B cell (primary cell): ENCODE measurements at places on chromosomes 4 and X. TPM values are rescaled to one million over a fixed set of nuclear protein-coding genes. Genes with fewer than 3 reads are reported as not detected.

Gene TFE3
- 38.9 and 42.1 TPM in 2 replicates for total RNA-seq

Gene CASK
- 50.4 and 60.4 TPM in 2 replicates for total RNA-seq

Gene BMX
- total RNA-seq: not detected in 2 replicates

Gene CXCL1
- not detected in 2 replicates for total RNA-seq

DNA sequence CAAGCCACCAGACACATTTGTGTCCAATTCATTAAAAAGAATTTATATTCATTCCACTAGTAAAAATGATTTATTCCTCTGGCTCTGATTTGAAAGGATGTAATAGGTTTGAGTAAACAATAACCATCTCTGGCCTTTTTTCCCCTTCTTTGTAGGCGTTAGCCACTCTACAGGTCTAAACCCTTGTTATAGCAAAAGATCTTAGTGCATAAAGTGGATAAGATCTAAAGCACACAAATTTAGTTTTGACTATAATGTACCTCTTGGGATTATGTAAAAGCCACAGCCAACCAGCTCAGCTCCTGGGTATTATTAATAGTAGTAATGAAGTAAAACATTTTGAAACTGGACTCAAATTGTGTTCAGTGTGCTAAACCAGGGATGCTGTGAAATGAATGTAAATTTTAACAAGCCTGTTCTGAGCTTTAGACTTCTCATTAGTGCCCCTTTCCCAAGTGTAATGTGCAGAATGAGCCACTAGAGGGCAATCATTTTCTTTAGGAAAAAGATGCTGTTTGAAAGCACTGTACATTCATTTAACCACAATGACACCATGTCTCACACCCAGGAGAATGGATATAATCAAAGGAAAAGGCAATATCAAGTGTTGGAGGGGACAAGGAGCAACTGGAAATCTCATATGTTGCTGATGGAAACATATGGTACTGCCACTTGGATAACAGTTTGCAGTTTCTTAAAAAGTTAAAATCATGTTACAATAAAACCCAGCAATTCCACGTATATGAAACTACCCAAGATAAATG is 69.7 kb downstream of the KLHL8 start:
- DNase-seq: peak; percentile 76

DNA sequence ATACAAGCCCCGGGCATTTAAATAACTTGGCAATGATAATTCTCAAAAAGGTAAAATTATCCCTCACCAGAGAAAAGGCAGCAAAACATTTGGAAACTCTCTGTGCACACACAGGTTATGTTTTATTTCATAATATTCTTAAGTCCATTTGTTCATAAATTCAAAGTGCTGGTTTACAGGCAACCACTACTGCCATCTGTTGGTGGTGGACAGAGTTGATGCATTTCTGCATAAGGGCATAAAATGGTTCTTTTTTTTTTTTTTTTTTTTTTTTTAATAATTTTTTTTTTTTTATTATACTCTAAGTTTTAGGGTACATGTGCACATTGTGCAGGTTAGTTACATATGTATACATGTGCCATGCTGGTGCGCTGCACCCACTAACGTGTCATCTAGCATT is 31.5 kb upstream of the IL21 start:
- DNase-seq: no peak

- DNase-seq: no peak
These were observed 641.4 kb downstream of the ZNF674 start for GRCh38 chrX:45903781-45904201.

DNA sequence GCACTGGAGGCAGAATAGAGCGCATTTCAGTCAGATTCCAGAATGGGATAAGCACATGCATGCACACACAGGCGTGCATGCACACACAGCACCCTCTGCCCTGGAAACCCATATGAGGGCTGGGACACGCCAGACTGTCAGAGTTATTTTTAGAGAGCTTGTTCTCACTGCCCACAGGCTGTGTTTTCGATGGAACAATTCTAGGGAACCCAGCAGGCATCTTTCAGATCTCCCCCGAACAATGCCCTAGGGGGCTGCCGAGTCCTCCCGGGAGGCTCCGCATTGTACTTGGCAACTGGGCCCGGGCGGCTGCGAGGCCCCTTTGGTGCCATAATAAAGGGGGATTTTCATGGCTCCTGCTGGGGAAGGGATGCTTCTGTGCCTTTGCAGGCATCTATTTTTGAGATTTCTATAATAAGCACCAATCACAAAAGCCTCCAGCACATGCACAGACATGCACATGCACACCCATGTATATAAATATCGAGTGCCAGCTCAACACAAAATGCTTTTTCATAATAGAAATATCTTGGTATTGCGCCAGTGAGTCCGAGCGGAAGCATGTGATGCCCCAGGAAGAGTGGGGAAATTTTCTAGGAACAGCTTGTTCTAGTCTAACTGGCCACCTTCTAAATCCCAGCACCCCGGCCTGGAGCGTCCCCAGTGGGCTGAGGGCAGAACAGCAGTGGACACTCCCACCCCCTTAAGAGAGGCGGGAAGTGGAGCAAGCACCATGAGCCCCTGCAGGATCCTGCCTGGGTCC is 88.5 kb downstream of the PHKA2 start:
- no peak for DNase-seq

GRCh38 chr4:155578726-155579370 is 87.8 kb upstream of the GUCY1A1 start:
- no peak for DNase-seq

GRCh38 chrX:69987691-69988090 is 62.0 kb downstream of the AWAT2 start:
- no peak for DNase-seq

GRCh38 chrX:8364369-8365141 is 100.1 kb upstream of the VCX3B start:
- no peak for DNase-seq
